ENCODE measurements at places on chromosomes 7 and 10. TPM values are rescaled to one million over a fixed set of nuclear protein-coding genes. Genes with fewer than 3 reads are reported as not detected.

Gene SFTPA1
- total RNA-seq = not detected

Gene CFAP46
- total RNA-seq = 0.81 TPM

Gene FANK1
- 2.5 TPM for total RNA-seq

Gene SAP25
- total RNA-seq = not detected

Gene COG5
- 30.9 TPM for total RNA-seq

Gene PHKG1
- not detected for total RNA-seq

Gene CDHR3
- total RNA-seq = 1.4 TPM

Gene SPDYE9
- not detected for total RNA-seq

Gene POLR2J2
- 1.6 TPM for total RNA-seq

Gene SPAG6
- not detected for total RNA-seq

Gene PWWP2B
- total RNA-seq = 6.5 TPM

Gene TEX47
- not detected for total RNA-seq

Gene FBXL13
- total RNA-seq = 0.90 TPM

Gene COBL
- total RNA-seq = not detected

Gene EBF3
- 38.5 TPM for total RNA-seq

Gene CYP2C9
- total RNA-seq = not detected

Gene DOCK1
- total RNA-seq = 36.9 TPM

Gene HTRA1
- total RNA-seq = 123 TPM

Gene TMEM196
- total RNA-seq = not detected

Gene CRYGN
- not detected for total RNA-seq

Gene GIMAP7
- not detected for total RNA-seq

Gene NKX1-2
- total RNA-seq = not detected

Gene RADIL
- 8.8 TPM for total RNA-seq

Gene FRMD4A
- total RNA-seq = 11.8 TPM

Gene KCNH2
- under 0.01 TPM for total RNA-seq

Gene CLCN1
- not detected for total RNA-seq

Gene ARMS2
- total RNA-seq = not detected

Gene ITPRID1
- not detected for total RNA-seq

Gene OR2F1
- not detected for total RNA-seq

Gene FIGNL1
- 7.5 TPM for total RNA-seq

Gene ALOX5
- not detected for total RNA-seq

Gene VIPR2
- total RNA-seq = not detected

Gene VWA2
- not detected for total RNA-seq

Gene WBP1L
- 59.8 TPM for total RNA-seq

Gene FAM25C
- not detected for total RNA-seq

Gene EZH2
- 2.8 TPM for total RNA-seq

Gene SH2D4B
- total RNA-seq = not detected

Gene CELF2
- total RNA-seq = 11.9 TPM

Gene MMD2
- total RNA-seq = not detected

Gene CHST15
- 17.5 TPM for total RNA-seq

Gene EN2
- total RNA-seq = not detected

Gene SPDYE6
- total RNA-seq = not detected

Gene AUTS2
- 3.2 TPM for total RNA-seq
